ENCODE measurements at places on chromosomes 12 and 14. TPM values are rescaled to one million over a fixed set of nuclear protein-coding genes. Genes with fewer than 3 reads are reported as not detected.

GRCh38 chr14:35332517-35333263, 40.5 kb downstream of the PSMA6 start:
- peak overlapping the region; percentile 37 for H3K4me3 ChIP-seq
- no peaks in the 10 kb centered on the region for H3K36me3 ChIP-seq

DNA sequence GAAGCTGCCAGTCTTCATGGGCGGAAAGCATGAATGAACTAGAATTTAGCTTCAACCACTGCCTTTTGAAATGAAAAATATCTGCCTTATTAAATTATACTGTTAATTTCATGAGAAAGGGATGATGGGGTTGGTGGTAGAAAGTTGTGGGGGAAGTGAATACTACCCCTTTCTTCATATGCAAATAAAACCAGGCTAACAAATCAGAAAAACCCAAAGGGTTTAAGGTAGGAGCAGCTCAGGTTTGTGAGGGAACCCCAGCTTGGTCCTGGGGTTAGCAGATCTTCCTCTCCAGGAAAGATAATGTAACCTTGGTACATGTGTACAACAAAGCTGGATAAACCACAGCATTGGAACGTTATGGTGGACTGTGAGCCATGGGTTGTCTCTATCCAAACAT, 84.0 kb downstream of the PPP2R5C start:
- peaks cover 89% of the 10 kb centered on the region for H3K4me1 ChIP-seq
- peaks cover 10% of the 10 kb centered on the region for H3K36me3 ChIP-seq
- DNase-seq = no peak
- H3K27ac ChIP-seq = peak overlapping the region; percentile 57
- H3K27me3 ChIP-seq = no peaks in the 10 kb centered on the region

DNA sequence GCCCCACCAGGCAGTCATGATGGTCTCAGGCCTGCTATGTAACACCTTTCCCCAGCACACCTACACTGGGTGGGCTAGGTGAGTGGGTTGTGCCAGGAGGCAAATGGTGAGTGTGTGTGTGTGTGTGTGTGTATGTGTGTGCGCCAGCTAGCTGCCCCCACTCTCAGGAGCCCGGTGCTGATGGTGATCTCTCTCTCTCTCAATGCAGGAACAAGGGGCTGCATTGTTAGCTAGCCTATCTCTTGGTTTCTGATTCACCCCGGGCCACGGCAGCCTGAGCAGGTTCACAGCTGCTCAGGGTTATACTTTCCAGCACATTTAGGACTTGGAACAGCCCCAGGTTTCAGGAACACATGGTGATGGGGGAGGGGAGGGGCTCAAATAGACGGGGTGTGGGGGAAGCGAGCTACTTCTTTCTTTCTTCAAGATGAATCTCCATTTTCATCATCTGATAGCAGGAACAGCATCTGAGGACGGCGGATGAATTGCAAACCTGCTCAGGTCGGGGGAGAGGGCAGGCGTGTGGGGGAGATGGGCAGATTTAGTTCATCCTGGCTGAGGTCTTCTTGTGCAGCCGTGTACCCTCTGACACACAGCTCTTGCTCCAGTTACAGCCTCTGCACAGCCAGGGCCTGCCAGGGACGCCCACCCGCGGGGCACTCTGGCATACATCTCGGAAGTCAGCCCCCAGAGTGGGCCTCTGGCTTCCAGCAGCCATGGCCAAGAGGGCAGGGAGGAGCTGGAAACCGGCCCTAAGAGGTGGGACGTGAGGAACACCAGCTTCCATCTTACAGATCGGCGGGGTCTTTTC, 137.6 kb downstream of the ZFP36L1 start:
- H3K27me3 ChIP-seq = no peaks in the 10 kb centered on the region
- H3K27ac ChIP-seq = no peak overlapping the region
- peaks cover 6% of the 10 kb centered on the region for H3K4me1 ChIP-seq
- no peak overlapping the region for H3K4me3 ChIP-seq
- no peaks in the 10 kb centered on the region for H3K36me3 ChIP-seq

DNA sequence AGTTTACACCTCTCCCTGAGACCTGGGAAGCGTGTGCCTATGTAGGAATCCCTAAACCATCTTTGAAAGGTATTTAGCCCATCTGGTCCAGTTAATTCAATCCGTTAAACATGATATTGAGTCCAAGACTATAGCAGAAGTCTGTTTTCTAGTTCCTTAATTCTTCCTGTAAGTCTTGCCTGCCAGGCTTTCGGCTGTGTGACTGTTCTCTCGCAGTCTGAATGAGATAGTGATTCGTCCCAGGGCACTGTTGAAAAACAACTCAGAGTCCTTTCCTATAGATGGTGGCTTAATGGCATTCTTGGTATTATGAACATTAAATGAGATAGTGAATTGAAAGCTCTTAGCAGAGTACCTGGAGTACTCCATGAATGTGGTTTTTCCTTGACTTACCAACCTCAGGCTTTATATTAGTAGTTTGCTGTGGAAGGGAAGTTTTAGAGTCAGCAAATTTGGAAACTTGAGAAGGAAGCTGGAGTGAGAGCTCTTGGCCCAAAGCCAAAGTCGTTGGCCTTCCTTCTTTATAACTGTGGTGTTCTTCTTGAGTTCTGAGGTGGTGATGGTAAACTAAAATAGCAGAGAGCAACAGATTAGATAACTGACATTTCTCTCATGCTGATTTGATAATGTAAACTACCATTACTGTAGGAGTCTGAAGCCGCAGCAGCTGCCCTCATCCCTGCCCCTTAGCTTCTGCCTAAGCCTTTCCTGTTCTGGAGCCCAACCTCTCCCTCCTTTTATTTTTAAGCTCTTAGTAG, 76.5 kb downstream of the TGFB3 start:
- no peak overlapping the region for H3K4me3 ChIP-seq
- no peaks in the 10 kb centered on the region for H3K36me3 ChIP-seq
- no peak for DNase-seq
- no peaks in the 10 kb centered on the region for H3K27me3 ChIP-seq

DNA sequence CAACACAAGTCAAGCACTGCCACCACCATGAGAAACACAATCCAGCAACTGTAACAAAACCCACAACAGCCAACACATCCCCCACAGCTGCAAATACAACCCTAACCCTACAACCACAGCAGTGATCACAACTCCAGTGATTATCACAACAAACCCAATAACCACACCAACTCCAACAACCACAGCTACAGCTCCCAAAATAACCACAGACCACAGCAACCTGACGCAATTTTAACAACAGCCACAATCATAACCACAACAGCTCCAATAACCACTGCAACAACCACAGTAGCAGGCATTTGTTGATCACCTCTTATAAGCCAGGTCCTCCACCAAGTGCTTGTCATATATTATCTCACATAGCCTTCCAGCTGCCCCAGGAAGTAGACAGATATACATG, 42.2 kb upstream of the FAM181A start:
- H3K4me1 ChIP-seq = no peaks in the 10 kb centered on the region
- H3K27ac ChIP-seq = no peak overlapping the region
- H3K27me3 ChIP-seq = peaks cover 18% of the 10 kb centered on the region
- H3K36me3 ChIP-seq = no peaks in the 10 kb centered on the region
- H3K4me3 ChIP-seq = no peak overlapping the region

The PIWIL1 gene
- total RNA-seq = not detected

The NRIP2 gene
- not detected for total RNA-seq

The HSPA2 gene
- total RNA-seq = 4.1 TPM

The NEUROD4 gene
- total RNA-seq = not detected

The CSRP2 gene
- total RNA-seq = 0.86 TPM

All from activated naive CD4-positive, alpha-beta T cell treated with anti-CD3 and anti-CD28 coated beads for 36 hours (primary cell).